ENCODE measurements at places on chromosomes 4 and X. TPM values are rescaled to one million over a fixed set of nuclear protein-coding genes. Genes with fewer than 3 reads are reported as not detected.

GRCh38 chr4:125582302-125582701 lies 267.5 kb downstream of the FAT4 start:
- no peak overlapping the region for H3K4me3 ChIP-seq
- H3K4me1 ChIP-seq, result peaks cover 7% of the 10 kb centered on the region
- H3K36me3 ChIP-seq, result no peaks in the 10 kb centered on the region
- DNase-seq, result no peak

GRCh38 chr4:90542216-90542615 lies 415.0 kb downstream of the CCSER1 start:
- no peaks in the 10 kb centered on the region for H3K36me3 ChIP-seq
- peaks cover 4% of the 10 kb centered on the region for H3K4me1 ChIP-seq
- no peak overlapping the region for H3K27ac ChIP-seq

GRCh38 chrX:53379747-53380146 lies 42.7 kb downstream of the SMC1A start:
- H3K4me1 ChIP-seq, result no peaks in the 10 kb centered on the region
- no peak overlapping the region for H3K4me3 ChIP-seq
- H3K27ac ChIP-seq, result no peak overlapping the region
- no peak for DNase-seq
- no peaks in the 10 kb centered on the region for H3K27me3 ChIP-seq
- peaks cover 9% of the 10 kb centered on the region for H3K36me3 ChIP-seq

DNA sequence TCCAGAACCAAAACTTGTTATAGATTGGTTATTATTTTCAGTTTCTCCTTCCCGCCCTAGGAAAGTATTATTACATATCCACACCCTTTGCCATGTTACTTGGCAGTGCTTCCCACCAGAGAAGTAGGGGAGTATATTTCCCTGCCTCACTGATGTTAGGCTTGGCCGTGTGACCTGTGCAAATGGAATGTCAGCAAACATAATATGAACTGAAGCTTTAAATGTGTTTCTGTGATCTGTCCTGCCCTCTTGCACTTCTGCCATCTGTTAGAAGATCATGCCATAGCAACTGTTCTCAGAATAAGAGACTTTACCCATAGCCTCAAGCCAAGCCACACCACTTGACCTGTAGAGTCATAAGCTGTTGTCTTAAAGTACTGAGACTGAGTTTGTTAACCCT lies 36.7 kb upstream of the NEUROG2 start:
- no peak for DNase-seq
- no peaks in the 10 kb centered on the region for H3K27me3 ChIP-seq
- no peak overlapping the region for H3K4me3 ChIP-seq
- no peak overlapping the region for H3K27ac ChIP-seq

Gene UGT2B17
- total RNA-seq, result not detected

DNA sequence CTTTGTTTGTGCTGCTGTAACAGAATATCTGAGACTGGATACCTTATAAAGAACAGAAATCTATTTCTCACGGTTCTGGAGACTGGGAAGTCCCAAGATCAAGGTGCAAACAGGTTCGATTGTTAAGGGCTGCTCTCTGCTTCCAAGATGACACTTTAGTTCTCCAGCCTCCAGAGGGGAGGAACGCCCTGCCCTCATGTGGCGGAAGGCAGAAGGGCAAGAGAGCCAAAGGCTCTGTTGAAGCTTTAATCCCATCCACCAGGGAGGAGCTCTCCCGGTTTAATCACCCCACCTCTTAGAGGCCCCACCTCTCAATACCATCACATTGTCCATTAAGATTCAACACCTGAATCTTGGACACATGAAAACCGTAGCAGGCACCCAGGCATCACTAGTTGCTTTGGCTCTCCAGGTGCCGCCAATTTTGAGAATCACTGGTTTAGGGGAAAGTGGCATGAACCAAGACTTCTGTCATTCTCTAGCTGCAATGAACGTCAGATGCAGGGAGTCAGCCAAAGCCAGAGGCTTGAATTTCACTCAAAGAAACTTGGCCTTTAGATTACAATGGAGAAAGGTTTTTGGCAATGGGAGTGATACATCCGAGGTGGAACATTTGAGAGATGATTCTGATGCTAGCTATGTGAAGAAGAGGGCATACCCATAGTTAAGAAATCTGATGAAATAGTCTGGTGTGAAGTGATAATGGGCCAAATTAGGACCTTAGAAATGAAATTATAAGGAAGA lies 15.7 kb downstream of the FHL1 start:
- no peak for DNase-seq
- no peak overlapping the region for H3K27ac ChIP-seq
- H3K4me3 ChIP-seq, result no peak overlapping the region
- H3K4me1 ChIP-seq, result peaks cover 1% of the 10 kb centered on the region

GRCh38 chr4:24793219-24794005 lies 2.0 kb upstream of the SOD3 start:
- peaks cover 36% of the 10 kb centered on the region for H3K27me3 ChIP-seq
- no peak for DNase-seq
- H3K4me1 ChIP-seq, result peaks cover 17% of the 10 kb centered on the region
- peak overlapping the region; percentile 55 for H3K4me3 ChIP-seq
- no peaks in the 10 kb centered on the region for H3K36me3 ChIP-seq
- H3K27ac ChIP-seq, result no peak overlapping the region

Gene RHOXF1
- not detected for total RNA-seq

DNA sequence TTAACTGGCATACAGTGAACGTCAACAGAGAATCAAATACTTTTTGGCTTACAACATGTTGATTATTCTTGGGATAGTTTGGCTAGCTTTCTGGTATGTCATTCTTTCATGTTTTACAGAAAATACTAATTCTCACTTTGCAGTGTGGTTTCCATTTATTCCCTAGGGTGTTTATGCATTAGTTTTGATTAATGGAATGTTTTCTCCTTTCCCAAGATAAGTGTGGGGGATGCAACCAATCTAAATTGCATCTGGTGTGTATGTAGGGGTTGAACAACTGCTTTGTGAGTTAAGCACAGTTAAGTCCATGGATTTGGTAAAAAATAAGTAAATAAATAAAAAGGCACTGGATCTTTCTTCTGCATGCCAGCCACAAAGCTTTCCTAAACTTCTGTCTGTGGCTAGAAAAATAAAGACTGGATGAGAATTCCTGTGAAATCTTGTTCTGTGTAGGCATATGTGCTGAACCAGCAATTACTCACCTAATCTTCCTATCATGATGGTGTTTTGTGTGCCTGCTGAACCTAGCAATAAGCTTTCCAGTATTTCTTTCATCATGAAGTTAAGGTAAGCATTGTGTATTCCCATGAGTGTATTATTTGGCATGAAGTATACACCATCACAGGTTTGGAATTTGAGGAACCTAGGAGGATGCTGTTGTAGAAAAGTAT lies 50.6 kb upstream of the TENM3 start:
- H3K4me3 ChIP-seq, result no peak overlapping the region
- no peaks in the 10 kb centered on the region for H3K36me3 ChIP-seq
- DNase-seq, result no peak
- no peaks in the 10 kb centered on the region for H3K27me3 ChIP-seq
- H3K4me1 ChIP-seq, result peaks cover 49% of the 10 kb centered on the region

GRCh38 chr4:83219344-83220331 lies 65.0 kb downstream of the COQ2 start:
- peaks cover 15% of the 10 kb centered on the region for H3K4me1 ChIP-seq
- H3K36me3 ChIP-seq, result no peaks in the 10 kb centered on the region
- no peaks in the 10 kb centered on the region for H3K27me3 ChIP-seq
- H3K27ac ChIP-seq, result peak overlapping the region; percentile 64
- no peak for DNase-seq

DNA sequence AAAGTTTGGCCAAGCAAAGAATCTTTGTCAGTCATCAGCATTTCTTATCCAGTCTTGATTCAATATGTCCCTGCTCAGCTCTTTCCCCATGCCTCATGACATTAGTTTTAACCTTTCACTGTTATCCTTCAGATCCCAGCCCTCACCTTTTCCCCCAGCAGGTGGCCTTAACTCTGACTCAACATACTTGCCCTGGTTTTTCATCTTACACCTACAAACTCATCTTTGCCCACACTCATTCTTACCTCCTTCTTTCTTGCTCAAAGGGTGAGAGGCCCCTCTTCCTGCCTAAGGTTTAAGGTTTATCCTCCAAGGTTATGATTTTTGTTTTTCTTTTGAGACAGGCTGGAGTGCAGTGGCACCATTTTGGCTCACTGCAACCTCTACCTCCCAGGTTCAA lies 10.6 kb upstream of the ANXA5 start:
- H3K36me3 ChIP-seq, result no peaks in the 10 kb centered on the region
- H3K27ac ChIP-seq, result no peak overlapping the region
- no peak for DNase-seq
- H3K4me3 ChIP-seq, result no peak overlapping the region
- H3K4me1 ChIP-seq, result peaks cover 9% of the 10 kb centered on the region
- H3K27me3 ChIP-seq, result no peaks in the 10 kb centered on the region

GRCh38 chr4:66275411-66276038 lies 605.2 kb upstream of the EPHA5 start:
- H3K36me3 ChIP-seq, result no peaks in the 10 kb centered on the region
- H3K4me1 ChIP-seq, result no peaks in the 10 kb centered on the region
- no peak overlapping the region for H3K4me3 ChIP-seq
- H3K27ac ChIP-seq, result no peak overlapping the region

GRCh38 chr4:113101669-113102068 lies 52.2 kb downstream of the ANK2 start:
- H3K36me3 ChIP-seq, result no peaks in the 10 kb centered on the region
- no peak for DNase-seq
- H3K4me1 ChIP-seq, result peaks cover 8% of the 10 kb centered on the region
- no peak overlapping the region for H3K27ac ChIP-seq

DNA sequence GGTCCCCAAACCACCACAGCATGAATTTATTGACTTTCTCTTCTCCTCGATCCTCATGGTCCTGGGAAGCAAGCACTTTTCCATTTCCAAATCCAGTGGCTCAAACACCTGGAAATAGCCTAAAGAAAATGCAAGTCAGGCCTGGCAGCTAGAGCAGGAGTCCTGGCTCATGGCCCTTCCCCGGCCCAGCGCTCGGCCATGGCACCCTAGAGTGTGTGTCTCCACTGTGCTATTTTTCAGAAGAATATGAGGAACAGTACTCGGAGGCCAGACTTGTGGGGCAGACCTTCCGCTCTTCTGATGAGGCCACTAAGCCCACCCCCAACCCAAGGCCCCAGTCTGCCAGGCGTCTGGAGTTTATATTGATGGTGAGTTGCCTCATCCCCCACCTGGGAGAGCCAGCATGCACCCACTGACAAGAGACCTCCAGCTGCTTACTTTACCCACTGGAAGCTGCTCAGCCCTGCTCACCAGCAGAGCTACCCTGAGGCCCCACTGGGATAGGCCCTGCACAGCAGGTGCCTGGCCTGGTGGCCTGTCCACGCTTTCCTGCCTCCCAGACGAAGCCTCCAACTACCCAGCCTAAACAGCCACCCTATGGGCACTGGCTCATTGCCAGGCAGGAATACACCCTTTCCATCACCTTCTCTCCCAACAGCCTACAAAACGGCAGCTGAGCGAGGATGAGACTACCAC lies 2.3 kb upstream of the RTL5 start:
- H3K27me3 ChIP-seq, result peaks cover 5% of the 10 kb centered on the region
- H3K36me3 ChIP-seq, result peaks cover 17% of the 10 kb centered on the region
- no peak overlapping the region for H3K27ac ChIP-seq
- peaks cover 10% of the 10 kb centered on the region for H3K4me1 ChIP-seq
- no peak overlapping the region for H3K4me3 ChIP-seq

DNA sequence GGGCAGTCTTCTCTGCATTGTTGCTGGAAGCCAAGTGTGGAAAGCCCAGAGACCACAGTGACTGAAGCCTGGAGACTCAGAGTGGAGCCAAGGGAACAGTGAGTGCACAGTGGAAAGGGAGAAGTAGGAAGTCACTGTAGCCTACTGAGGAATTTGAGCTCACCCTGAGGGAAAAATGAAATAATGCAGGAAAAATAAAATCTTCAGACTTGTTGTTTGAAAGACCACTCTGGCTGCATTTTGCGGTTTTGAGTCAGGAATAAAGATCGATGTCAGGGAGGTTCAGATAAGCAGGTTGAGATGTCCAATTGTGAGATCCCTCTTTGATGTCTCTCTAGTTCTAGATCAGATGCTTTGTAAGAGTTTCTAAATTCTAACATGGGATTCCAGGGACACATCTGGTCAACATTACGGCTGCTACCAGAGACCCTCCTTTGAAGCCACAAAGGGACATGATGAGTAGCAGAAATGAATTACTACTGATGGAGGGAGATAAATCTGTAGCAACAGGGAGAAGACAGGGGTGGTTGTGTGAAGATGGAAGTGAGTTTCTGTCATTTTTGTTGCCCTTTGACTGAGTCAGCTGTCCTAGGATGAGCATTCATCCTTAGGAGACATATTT lies 8.4 kb downstream of the ADH4 start:
- no peaks in the 10 kb centered on the region for H3K36me3 ChIP-seq
- H3K27me3 ChIP-seq, result no peaks in the 10 kb centered on the region
- no peak overlapping the region for H3K4me3 ChIP-seq
- no peak overlapping the region for H3K27ac ChIP-seq

Gene XAGE1A
- not detected for total RNA-seq

DNA sequence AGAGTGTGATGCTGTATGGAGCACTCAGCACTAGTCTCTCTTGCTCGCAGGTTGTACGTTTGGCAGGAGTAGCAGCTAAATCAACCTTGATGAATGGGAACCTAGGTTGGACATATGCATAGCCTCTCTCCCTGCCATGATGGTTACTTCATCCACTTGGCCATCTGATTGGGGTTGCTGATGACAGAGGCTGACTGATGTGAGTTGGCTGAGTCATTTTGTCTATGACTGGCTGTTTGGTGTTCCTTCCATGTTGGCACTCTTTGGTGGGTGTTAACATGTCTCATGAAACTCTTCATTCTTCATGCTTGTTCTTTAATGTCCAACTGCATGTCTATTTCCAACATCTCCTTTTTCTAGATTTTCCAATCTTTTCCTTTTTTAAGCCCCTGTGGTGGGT lies 31.6 kb upstream of the SPARCL1 start:
- H3K4me3 ChIP-seq, result no peak overlapping the region
- no peak for DNase-seq
- H3K36me3 ChIP-seq, result no peaks in the 10 kb centered on the region
- no peaks in the 10 kb centered on the region for H3K4me1 ChIP-seq
- no peaks in the 10 kb centered on the region for H3K27me3 ChIP-seq
- no peak overlapping the region for H3K27ac ChIP-seq

DNA sequence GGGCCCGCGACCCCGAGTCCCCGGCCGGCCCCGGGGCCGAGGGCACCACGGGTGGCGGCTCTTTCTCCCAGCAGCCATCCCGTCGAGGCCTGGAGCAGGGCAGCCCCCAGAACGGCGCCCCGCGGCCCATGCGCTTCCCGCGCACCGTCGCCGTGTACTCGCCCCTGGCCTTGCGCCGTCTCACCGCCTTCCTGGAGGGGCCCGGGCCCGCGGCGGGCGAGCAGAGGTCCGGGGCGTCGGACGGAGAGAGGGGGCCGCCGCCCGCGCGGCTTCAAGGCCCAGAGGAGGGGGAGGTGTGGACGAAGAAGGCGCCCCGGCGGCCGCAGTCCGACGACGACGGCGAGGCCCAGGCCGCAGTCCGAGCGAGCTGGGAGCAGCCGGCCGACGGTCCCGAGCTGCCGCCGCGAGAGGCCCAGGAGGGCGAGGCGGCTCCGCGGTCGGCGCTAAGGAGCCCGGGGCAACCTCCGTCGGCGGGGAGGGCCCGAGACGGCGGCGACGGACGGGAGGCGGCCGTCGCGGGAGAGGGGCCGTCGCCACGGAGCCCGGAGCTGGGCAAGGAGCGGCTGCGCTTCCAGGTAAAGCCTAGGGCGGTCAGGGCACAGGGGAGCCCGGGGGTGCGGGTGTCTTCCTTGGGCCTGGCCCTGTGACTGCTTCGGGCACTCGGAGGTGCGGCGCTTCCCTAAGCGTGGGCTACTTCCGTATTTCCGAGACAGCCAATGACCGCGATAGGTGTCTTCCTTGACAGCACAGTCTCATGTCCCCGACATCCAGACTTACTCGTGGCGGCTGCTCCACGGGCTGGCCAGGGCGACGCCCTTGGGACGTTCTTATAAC lies 845 bp downstream of the ZAR1 start:
- no peak for DNase-seq
- no peak overlapping the region for H3K27ac ChIP-seq
- H3K4me1 ChIP-seq, result no peaks in the 10 kb centered on the region
- no peak overlapping the region for H3K4me3 ChIP-seq
